ENCODE measurements at places on chromosomes 3 and 15. TPM values are rescaled to one million over a fixed set of nuclear protein-coding genes. Genes with fewer than 3 reads are reported as not detected.

SLC6A11 gene
- polyA plus RNA-seq: not detected

ENTPD3 gene
- 0.50 TPM for polyA plus RNA-seq

LIPH gene
- 0.77 TPM for polyA plus RNA-seq

NR2E3 gene
- polyA plus RNA-seq: 0.25 TPM

TRPM1 gene
- not detected for polyA plus RNA-seq

CPNE9 gene
- not detected for polyA plus RNA-seq

- DNase-seq: no peak
Measured at GRCh38 chr3:38575279-38575843, 74.1 kb downstream of the SCN5A start.

- no peak for DNase-seq
Measured at GRCh38 chr15:77144026-77144425, 73.1 kb upstream of the TSPAN3 start.

DNA sequence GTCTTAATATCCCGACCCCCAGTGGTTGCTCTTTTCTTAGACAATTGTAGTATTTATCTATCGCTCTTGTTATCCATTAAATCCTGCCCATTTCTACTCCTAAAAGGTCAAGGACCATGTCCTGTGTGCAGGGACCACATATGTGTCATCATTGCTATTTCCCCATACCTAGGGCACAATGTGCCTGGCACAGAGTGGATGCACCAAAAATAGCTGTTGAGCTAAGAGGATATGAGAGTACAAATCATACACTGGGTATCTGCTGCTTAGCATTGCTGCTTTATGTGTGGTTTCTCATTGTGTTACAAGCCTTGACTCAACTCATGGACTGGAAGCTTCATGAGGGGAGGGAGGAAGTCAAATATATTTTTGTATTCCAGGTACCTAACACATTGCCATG, 3.4 kb upstream of the MITF start:
- DNase-seq: no peak

- no peak for DNase-seq
Measured at GRCh38 chr3:73484656-73485248, 140.0 kb downstream of the PDZRN3 start.

GRCh38 chr15:85706779-85707518, 87.8 kb downstream of the KLHL25 start:
- no peak for DNase-seq

DNA sequence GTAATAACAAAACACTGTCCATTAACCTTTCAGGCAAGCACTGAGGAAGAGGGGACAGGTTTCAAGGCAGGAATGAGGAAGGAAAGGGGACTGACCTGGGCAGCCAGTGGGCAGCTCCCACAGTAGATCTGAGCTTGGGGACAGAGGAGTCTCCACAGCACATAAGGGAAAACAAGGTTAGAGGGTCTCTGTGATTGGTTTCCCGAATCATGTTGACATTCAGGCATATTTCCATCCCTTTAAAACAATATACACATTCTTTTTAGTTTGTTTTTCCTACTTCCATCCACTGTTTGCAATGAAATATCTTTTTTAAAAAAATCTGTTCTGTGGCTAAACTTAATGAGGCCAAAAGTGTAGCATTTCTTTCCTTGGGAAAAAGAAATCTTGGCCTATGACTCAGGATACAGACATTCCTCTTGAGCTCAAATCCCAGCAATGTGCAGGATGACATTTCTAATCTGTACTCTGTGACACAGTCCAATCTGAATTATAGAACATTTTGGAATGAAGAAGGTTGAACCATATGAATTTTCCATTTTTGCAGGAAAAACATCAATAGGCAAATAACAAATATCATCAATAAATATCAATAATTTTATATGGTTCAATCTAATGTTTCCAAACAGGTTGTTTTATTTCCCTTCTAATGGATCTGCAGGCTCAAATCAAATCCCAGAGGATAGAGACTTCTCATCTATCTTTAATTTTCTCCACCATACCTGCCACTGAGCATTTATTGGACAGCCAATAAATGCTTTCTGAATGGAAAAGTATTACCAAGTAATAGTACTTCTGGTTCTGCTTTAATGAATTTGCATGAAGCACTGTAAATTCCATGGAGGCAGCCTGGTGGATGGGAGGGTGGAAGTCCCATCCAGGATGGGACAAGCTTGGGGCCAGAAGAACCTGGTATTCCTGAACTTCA, 54.1 kb downstream of the ITGB5 start:
- DNase-seq: no peak

DNA sequence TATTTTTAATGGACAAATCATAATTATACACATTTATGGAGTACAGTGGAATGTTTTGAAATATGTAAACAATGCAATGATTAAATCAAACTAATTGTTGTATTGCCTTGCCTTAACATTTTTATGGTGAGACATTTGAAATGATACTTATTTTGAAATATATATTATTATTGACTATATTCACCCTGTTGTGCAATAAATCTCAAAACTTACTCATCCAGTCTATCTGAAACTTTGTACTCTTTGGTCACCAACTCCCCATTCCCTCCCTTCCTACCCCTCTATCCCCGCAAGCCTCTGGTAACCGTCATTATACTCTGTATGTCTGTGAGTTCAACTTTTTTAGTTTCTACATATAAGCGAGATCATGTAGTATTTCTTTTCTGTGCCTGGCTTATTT, 74.7 kb upstream of the GOLGA6B start:
- DNase-seq: no peak

- peak; percentile 57 for DNase-seq
Measured at GRCh38 chr3:13569201-13569600, 20.3 kb downstream of the FBLN2 start.

DNA sequence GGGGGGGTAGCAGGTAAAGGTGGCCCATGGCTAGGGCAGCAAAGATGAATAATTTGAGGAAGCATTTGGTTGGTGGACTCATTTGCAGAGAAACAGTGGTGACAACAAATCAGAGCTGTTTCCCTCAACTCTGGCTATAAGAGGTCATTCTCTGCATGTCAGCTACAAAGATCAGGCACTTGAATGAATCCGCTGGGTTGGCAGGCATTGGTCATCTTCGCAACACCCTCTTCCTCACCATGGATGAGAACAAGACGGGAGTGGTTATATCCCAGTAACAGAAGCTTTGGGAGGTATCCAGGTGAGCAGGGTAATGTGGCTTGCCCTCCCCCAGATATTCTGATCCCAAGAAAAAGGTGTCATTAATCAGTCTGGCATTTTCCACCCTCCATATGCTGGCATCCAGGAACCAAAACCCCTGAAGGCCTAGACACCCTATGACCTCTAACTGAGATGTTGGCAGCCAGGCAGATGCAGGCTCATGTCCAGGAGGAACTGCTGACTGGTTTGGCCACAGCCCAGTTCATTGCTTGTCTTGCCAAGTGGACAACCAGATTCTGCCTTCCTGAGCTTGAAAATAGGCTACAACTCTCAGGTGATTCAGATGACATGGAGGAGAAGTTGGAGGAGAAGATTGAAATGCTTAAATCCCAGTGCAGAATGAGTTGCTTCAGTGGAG, 108.9 kb upstream of the TRIM42 start:
- DNase-seq: peak; percentile 50

Data from aorta (tissue), 5 donors.